ENCODE measurements at places on chromosomes 12 and 14.
A peak's percentile ranks its signal among the peaks of the same experiment; 100 is the strongest.

GRCh38 chr12:98587084-98587483, 6.4 kb upstream of the SLC25A3 start:
- DNase-seq, result peak; percentile 36

DNA sequence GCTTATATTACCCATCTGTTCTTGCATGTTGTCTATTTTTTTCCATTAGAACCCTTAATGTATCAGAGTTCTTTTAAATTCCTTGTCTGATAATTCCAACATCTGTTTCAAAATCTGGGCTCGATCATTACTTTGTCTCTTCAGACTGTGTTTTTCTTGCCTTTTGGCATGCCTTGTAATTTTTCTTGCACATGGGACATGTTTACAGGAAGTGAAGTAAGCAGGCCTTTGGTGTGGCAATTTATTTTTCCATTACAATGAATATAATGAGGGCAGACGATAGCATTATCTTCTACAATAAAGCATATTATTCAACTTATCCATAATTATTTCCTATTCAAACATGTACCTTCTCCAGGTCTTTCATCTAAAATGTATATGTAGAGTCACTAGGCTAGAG, 48.3 kb downstream of the STXBP6 start:
- DNase-seq, result no peak

DNA sequence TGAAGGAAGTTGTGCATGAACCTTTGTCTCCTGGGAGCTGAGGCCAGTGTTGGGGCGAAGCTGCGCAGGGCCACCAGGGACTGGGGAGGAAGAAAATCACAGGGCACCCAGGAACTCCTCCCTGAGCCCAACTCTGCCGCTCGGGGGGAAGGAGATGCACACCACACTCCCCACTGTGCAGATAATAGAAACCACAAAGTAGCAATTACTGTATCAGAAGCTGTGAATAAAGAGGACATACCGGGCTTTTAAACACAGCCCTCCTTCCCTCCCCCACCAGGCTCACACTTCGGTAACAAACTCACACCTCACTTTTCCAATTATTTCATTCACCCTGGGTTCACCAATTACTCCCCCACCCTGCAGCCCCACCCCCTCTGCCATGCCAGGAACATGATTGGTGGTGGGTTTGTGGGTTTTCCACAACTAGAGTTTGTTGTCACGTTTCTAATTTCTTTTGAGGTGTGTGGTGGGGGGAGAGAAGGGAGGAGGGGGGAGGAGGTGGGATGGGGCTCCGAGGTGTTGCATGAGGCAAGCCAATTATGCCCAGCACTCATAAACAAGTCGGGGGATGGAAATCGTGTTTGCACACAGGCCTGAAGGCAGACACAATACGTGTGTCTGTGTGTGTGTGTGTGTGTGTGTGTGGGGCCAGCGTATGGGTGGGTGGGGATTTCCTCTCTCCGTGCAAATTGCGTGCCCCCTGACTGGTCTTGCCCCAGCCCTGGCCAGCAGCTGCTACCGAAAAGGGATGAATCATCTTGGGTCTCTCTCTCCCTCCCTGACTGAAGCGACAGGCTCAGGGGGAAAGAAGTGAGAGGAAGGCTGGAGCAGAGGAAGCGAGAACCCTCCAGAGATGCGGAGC, 103.3 kb downstream of the RBM19 start:
- peak; percentile 83 for DNase-seq

DNA sequence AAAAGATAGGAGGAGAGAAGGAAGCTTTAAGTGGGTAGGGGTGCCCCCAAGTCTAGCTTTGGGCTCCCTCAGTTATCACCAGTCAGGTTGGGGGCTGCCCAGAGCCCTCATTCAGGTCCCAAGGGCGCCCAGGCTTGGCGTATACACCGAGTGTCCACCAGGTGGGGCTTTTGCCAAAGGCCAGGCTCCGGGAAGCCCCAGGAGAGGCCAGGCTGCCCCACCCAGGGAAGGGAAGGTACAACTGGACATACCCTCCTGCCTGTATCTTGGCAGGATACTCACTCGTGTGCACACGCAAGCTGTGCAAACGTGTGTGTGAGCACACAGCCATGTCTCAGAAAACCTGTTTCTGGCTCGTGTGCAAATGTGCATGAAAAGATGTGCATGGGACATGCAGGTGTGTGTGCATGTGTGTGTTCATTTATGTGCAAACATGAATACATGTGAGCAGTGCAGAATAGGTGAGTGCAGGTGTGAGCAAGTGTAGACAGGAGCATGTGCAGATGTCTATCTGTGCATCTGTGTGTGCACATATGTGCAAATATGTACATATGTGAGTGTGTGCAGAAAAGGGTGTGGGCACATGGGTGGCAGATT, 103.9 kb upstream of the MYL2 start:
- peak; percentile 94 for DNase-seq

DNA sequence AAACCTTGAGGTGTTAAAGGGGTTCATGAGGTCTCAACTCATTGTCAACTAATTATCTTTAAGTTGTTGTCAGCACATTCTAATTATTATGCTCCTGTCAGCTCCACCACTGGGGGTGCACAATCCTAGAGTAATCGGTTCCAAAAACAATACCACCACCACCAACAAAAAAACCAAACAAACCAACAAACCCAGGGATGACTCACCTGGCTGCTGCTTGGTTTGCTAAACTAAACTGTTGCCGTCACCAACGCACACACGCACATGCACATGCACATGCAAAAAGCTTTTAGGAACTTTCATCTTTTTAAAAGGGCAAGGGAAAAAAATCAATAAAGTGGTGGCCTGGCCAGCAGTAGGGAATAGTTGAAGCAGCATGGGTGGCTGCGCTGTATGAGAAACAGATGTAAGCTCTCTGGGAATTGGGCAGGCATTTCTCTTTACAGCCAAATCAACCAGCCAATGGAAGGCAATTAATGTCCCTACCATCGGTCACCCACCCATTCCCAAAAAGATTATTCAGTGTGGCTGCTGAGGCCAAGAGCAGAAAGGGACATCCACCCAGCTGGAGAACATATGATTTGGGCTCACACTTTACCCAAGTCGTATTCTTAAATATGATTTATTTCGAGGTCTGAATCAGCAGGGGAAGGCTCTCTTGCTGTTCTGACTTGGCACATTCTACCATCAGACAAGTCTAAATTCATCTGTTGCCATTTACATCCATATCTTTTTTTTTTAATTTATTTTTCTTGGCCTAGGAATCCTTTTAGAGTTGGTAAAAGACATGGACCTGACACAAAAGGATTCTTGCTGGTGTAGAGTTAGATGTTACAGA, 20.0 kb downstream of the TMEM30B start:
- peak; percentile 52 for DNase-seq

DNA sequence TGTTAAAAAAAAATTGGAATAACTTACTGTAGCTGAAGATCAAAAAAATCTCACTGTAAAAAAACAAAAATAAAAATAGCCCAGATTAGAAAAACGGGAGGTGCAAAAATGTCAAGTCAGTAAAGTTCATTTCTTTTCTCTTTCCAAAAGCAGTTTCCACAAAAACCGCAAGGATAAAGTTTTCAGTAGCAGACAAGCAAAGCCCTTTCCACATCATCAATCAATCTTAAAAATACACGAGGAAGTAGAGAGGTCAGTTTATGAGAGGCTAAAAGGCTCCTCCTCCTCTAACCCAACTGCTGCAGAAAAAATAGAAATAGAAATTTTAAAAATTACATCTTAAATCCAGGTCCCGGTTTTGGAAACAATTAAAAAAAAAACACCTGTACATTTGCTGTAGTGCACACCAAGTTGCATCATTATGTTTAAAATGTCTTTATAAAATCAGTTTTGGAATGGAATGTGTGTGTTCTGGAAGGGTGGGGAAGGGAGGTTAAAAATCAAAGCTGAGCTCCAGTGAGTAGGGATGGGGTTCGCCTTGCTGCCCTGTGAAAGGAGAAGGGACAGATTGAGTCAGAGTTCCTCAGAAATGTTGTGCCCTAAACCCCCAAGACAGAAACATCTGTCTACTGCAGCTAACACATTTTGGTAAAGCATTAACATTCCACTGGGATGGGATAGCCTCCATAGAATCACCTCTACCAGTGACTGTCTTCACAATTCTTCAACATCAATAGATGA, 5.8 kb downstream of the HNRNPC start:
- no peak for DNase-seq

DNA sequence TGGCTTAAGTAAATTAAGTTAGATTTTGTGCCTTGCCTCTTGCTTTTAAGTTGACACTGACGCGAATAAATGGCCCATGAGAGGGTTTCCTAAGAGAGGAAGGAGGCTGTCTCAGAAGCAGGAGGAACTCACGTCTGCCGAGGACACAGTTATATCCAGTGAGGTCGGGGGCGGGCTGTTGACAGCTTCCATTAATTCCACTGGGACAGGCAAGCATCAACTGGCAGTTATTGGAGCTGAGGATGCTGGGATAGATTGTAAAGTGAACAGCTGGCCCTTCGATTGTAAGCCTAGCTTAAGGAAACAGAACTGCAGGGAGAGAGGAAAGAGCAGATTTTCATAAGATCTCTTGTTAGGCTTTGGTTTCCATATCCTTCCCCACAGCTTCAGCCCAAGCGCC, 399.2 kb downstream of the IPO8 start:
- DNase-seq, result no peak

DNA sequence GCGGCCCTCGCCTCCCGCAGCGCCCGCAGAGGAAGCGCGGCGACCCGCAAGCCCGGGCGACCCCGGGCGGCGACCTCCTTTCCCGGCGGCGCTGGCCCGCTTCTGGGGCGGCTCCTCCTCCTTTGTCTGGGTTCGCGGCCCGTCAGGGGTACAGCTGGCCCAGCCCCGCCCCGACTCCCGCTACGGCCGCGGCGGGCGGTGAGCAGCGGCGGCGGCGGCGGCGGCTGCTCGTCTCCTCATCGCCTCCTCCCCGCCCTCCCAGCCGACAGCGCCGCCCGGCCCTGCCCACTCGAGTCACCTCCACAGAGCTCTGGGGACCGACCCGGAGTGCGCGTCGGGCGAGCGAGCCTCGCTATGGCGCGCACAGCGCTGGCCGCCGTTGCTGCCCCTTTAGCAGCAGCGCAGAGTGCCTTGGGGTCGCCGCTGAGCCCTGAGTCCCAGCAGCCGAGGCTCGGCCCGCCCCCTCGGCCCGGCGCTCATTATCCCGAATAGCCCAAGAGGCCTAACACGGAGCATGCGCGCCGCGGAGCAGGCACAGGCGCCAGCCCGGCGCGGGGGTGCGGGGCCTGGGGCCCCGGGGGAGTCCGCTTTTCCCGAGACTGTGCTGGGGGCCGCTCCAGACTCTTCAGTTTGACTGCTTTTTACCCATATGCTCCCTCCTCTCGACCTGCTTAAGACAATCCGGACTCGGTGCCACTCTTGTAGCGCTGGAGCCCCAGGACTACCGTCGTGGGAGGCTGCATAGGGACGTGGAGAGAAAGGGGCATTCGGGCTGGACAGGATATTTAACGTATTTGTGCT, at the start of gene SOS2:
SOS2 (minus strand) TSS at position 104 of the 801 bp plus-strand sequence. CDS start 295 bp downstream, outside the sequence.
- DNase-seq, result peak; percentile 95
